ENCODE measurements at places on chromosomes 7 and 10.

DNA sequence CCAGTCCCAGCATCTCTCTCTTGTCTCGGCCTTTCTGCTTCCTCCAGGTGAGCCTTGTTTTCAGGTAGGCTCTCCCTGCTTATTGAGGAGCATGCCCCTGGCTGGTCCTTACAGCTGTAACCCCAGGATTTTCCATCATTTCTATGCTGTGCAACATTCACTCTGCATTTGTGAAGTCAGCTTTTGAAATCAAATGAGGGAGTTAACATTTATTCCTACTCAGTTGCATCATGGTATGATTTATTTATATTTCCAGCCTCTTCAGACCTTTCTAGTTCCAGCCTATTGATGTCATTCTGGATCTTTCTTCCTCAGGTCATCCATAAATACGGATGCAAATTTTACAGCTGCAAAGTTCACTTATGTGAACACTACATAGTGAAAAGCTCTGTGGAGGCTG lies 755.6 kb downstream of the TYW1 start:
- no peak for DNase-seq

GRCh38 chr7:31122649-31123058 lies 70.5 kb downstream of the ADCYAP1R1 start:
- peak; percentile 21 for DNase-seq

DNA sequence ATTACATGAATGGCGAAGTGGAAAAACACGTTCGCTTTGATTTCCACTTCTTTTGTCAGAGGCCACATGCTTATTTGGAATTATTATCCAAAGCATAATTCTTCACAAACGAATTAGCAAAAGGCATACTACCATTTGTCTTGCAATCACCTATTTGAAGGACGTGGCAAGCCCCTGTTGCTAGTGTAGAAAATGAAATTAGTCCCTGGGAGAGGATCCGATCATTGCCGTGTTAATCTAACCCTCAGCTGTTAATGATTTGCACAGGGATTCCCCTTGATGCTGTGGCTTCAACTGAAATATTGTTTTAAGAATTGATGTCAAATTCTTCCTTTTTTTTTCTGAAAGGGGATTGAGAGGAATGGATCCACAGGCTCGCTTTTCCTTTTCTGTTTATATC lies 4.6 kb downstream of the AGMO start:
- DNase-seq = no peak

DNA sequence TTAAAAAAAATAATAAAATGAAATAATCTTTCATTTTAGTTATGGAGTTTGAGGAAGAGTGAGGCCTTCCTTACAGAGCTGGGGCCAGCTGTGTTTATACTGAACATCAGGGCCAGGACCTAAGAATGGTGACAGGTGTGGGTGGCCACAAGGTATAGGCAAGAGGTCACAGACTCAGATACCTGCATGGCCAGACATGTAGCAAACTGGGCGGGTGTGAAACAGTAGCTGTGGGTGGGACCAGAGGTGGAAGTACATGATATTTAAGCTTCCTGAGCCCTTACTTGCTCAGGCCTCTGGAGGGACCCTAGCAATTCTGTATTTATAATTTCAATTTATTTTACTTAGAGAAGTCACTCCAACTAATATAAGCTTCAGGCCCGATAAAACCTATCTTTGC lies 27.7 kb upstream of the CAMK1D start:
- no peak for DNase-seq

- no peak for DNase-seq
These were observed 13.4 kb upstream of the CXCL12 start for GRCh38 chr10:44398271-44398670.

DNA sequence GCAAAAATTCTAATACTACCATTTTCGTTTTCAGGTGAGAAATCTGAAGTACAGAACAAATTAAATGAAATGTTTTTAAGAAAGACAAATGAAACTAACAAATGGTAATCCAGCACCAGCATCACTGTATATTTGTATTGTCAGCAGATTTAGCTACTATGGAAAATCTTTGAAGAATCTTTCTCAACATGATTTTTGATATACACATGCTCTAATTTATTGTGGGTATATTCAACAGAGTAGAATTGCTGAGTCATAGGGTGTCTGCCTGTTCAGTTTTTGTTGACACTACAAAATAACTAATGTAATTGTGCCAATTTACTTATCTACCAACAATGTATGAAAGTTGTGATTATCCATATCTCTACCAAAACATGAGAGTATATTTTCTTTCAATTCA lies 437.6 kb downstream of the PCDH15 start:
- DNase-seq = no peak

DNA sequence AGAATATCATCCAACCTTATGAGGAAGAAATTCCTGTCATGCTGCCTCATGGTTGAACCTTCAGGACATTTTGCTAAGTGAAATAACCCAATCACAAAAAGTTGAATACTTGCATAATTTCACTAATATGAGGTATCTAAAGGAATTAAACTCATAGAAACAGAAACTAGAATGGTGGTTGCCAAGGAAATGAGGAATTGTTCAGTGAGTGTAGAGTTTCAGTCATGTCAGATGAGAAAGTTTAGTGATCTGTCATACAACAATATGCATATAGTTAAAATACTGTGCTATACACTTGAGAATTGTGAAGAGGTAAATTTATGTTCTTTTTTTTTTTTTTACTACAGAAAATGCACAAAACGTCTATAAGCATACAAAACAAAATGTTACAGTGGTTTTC lies 60.7 kb downstream of the R3HCC1L start:
- DNase-seq = no peak

DNA sequence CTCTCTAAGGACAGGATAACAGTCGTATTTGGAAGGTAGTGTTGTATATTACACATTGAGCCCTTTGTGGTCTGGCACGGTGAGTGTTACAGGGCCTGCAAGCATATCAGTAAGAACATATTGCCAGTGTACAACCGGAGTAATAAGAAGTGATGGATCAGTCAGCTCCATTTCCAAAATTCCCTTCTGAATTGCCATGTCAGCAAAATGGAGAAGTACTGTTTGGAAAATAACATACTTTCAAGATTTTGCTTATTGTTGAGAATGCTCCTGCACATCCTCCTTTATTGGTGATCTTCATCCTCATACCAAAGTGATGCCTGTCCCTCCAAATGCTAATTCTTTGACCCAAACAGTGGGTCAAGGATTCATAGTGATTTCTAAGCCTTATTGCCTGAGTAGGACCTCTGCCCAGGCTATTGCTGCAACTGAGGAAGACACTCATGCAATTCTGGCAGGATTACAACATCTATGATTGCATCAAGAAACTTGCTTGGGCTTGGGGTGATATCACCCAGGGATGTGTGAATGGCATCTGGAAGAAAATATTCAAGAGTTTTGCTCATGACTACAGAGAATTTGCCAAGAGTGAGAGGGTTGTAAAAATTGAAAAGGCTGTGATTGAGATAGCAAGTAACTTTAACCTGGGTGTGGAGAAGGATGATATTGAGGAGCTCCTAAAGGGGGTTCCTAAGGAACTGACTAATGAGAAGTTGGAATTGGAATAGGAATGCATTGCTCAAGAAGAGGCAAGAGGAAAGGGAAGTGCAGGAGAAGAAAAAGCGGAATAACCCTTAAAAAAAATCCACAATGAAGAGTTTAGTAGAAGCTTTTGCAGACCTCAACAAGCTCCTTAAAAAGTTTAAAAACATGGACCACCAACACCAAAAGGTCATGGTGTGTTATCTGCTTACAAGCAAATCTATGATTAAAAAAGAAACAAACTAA lies 452.2 kb upstream of the SORCS1 start:
- DNase-seq = no peak

GRCh38 chr7:116464375-116464774 lies 35.2 kb upstream of the CAV2 start:
- no peak for DNase-seq

GRCh38 chr7:34844936-34845665 lies 187.1 kb downstream of the NPSR1 start:
- DNase-seq = no peak

DNA sequence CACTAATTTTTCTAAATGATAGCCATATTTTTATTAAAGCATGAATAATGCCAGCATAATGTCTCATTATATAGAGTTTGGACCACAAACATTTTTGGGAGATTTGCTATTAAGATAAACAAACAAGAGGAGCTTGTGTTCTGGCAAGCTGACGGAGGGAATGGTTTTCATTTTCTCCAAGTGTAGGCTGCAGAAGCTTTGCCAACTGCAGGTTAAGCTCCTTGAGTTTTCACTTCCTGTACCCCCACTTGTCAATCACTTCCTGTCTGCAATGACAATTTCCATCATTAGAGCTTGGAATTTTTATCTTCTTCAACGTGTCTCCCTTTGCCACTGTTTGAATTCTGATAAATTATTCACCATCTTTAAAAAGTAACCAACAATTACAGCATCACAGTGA lies 13.4 kb downstream of the EBF3 start:
- DNase-seq = no peak

- DNase-seq = no peak
These were observed 14.1 kb downstream of the PRLHR start for GRCh38 chr10:118581340-118581739.

GRCh38 chr7:157139810-157140510 lies 1.2 kb downstream of the UBE3C start:
- DNase-seq = no peak

- DNase-seq = no peak
These were observed 8.9 kb downstream of the SEC31B start for GRCh38 chr10:100510533-100511308.

DNA sequence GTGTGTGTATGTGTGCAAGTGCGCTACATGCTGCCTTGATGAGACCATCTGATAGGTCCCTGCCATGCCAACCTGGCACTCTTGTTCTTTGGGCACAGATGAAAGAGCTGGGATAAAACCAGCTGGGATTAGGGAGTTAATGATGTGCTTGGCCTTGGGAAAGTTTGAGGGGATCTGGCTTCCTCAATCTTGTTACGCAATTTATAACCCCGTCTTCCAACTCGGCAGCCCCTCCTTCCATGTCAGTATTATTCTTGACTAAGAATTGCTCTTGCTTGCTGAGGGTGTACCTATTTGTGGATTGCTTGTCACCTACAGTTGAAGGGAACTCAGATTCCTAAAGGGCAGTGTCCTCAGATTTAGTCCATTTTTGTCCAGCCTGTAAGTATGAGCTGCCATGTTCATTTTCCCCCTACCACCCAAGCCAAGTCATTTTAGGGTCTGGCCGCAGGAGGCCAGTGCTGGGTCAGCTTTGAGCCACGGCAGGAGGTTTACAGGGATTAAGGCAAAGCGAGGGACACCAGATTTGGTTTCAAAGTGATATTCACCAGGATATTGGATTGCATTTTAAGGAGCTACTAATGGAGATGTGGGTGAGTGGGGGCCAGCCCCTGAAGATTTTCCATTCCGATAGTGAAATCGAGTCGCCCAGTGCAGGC lies 34.1 kb upstream of the KCNMA1 start:
- DNase-seq = no peak

DNA sequence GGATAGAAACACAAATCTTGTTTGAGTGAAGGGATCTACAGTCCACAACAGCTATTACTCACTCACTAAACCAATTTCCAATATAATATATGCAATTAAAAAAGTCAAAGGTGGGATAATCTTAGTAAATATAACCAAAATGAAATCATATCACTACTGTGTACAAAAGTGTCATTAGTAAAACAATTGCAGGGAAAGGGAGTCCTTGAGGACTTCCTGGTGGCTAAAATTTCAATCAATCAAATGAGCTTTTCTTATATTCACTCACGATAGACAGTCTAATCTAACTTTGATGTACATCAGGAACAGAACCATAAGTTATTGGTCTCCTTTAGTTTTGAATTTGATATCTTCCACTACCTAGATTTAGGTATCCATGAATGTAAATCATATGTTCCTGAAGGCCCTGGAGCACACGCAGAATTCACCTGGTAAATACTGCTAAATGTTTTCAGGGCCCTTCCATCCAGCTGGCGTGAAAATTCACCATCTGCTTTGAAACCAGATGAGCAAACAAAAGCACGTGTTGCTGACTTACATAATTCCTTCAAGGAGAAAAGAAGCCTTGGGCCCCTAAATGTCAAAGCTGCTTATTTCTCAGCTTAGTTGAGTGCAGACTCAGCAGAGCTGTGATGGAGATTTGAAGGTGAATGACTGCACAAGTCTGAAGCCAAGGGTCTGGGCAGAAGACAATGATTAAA lies 159.3 kb upstream of the TMEM196 start:
- no peak for DNase-seq

DNA sequence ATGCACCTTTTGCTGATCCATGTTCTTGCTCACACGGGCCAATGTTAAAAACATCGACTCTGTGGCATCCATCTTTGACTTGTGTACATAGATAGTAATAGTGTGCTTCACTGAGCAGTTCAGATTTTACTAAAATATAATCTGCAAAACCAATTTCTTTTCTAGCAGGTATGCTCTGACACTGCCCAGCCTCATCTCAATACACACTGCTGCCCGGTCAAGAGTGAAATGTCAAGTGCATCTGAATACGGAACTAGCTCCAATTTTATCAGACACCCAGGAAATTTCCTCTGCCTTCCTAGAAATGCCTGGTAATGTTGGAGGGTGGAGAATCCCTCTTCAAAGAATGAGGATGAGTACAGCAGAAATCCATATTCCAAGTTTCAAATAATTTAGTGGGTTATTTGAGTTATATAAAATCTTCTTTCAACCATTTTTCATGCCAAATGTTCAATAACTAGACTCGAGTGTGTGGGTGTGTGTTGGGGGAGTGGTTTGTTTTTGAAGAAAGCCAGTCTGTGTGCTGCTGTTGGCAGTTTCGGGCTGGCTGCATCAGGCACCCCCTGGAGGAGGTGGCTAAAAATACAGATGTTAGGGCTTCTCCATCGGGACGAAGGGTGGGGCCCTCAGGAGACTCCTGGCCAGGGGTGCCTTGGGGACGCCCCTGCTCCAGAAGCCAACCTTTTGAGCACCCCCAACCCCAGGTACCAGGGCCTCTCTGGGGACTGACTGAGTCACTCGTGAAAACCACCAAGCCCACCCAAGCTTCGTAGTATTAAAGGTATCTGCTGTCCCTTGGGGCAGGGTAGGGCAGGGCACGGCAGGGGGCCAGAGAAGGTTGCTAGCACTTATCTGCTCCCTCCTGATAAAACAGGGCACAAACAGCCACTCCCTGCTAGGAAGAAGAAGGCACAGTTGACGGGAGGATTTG lies 15.4 kb downstream of the CTBP2 start:
- DNase-seq = no peak

DNA sequence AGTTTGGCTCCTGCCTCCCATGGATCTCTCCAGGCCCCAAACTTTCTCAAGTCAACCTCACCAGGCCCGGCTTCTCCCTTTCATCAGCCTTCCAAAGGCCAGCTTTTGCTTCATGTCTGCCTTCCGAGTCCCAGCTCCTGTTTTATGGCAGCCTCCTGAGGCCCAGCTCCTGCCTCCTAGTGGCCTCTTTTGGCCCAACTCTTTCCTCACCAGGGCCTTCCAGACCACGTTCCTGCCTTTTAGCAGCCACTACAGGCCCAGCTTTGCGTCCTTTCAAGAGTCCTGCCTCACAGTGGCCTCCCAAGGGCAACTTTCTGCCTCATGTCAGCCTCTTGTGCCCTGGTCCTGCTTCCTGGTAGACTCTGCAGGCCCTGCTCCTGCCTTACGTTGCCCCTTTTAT lies 15.3 kb upstream of the TMEM248 start:
- DNase-seq = no peak

- no peak for DNase-seq
These were observed 58.5 kb downstream of the MICU1 start for GRCh38 chr10:72567421-72567820.

GRCh38 chr7:42914009-42914408 lies 2.1 kb upstream of the C7orf25 start:
- no peak for DNase-seq

Data from stimulated activated CD4-positive, alpha-beta T cell treated with anti-CD3 and anti-CD28 coated beads, TNF-alpha, amount 100 ng/mL, for 48 hours (primary cell).